ENCODE measurements at places on chromosomes 3 and 15.

GRCh38 chr3:140341817-140342403, 336.0 kb upstream of the TRIM42 start:
- DNase-seq: no peak

DNA sequence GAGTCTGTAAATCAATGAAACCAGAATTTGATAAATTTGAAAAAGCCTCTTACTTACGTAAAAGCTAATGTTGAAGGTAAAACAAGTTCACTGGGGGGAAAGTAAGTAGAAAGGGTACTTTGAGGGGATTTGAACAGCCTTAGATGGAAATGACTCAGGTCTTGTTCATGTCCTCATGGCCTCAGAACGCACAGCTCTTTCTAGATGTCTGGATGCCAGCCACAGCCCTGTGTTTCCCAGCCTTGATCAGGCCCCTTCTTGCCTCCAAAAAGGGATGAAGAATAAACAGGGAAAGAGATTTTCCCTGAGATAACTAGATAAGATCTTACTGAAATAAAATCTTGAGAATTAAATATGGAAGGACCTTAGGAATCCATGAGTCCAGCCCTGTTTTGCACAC, 237.1 kb upstream of the GOLGA6L4 start:
- DNase-seq: no peak

DNA sequence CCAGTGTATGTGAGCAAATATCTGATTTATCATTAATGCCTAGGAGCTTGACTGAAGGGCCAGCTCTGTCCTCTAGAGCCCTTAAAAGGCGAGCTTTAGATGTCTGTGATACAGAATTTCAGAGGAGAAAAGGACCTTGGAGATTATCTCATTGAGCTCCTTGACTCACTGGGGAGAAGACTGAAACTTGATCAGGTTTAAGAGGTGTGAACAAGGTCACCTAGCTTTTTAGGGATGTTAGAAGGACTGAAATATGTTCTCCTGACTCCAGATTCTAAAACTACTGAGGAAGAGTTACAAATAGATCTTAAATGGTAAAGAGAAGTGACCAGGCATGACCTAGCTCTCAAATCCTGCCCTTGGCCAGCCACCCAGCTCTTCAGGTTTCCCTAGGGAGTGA, 193.7 kb upstream of the BHLHE40 start:
- DNase-seq: no peak

DNA sequence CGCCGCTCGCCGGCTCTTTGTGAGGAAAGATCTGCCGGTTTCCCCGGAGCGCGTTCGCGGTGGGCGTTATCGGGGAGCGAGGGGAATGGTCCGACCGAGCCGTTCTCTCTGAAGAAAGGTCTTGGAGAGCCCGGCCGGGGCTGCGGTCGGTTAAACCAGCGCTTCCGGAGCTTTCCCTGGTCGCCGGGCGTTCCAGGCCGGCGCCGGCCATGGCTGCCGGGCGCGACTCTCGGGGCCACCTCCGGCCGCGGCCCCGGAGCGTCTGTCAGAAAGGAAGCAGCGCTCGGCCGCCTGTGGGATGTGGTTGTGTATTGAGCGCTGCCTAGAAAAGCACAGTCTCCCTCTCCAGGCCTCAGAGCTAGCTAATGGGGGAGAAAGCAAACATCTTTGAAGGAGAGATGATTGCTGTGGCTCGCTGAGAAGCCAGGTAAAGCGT, 731 bp downstream of the FYTTD1 start:
- peak; percentile 54 for DNase-seq

GRCh38 chr15:40986820-40987219, 33.5 kb downstream of the CHAC1 start:
- no peak for DNase-seq

GRCh38 chr3:24565656-24566055, 71.0 kb upstream of the THRB start:
- no peak for DNase-seq

GRCh38 chr15:90451053-90451850, 63.2 kb downstream of the IQGAP1 start:
- DNase-seq: no peak

GRCh38 chr3:177335728-177336127, 138.4 kb upstream of the TBL1XR1 start:
- DNase-seq: no peak

DNA sequence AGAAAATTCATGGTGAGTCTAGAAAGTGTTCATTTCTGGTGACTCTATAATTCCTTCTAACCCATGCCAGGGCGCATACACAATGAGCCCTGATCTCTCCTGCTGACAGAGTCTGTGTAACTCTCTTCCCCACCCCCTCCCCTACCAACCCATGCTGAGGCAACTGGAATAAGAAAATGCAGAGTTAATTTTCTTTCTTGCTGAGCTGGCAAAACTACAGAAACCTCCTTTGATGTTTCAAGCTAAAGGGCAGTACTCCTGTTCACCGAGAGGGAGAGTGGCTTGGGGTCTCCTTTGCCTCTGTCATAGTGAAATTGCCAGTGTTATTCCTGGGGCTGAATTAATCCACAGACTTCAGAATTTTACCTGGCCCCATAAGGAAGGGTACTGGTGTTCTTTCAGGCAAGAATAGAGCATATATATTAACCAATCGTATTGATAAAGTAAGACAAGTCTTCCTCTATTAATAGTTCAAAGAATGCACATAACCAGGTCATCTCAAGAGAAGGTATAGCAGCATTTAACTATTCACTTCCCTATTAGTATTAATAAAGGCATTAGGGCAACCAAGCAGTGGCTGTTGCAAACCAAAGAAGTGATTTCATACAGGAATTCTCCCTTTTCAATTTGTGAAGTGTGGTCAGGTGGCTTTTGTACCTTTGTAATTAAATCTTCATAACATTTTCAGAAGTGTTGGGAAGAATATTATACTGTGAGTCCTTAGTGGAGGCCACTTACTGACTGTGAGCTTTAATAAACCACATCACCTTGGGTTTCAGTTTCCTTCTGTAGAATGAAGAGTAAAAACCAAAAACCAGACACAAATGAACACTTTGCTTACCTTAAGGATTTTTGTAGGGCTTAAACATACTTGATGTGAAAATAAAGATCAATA, 4.1 kb downstream of the GAP43 start:
- DNase-seq: no peak

GRCh38 chr3:138187296-138188012, at the start of gene ARMC8:
TSS of gene ARMC8 (plus strand) at chr3:138187301. CDS start at chr3:138187555, 254 bp downstream.
- DNase-seq: peak; percentile 87

DNA sequence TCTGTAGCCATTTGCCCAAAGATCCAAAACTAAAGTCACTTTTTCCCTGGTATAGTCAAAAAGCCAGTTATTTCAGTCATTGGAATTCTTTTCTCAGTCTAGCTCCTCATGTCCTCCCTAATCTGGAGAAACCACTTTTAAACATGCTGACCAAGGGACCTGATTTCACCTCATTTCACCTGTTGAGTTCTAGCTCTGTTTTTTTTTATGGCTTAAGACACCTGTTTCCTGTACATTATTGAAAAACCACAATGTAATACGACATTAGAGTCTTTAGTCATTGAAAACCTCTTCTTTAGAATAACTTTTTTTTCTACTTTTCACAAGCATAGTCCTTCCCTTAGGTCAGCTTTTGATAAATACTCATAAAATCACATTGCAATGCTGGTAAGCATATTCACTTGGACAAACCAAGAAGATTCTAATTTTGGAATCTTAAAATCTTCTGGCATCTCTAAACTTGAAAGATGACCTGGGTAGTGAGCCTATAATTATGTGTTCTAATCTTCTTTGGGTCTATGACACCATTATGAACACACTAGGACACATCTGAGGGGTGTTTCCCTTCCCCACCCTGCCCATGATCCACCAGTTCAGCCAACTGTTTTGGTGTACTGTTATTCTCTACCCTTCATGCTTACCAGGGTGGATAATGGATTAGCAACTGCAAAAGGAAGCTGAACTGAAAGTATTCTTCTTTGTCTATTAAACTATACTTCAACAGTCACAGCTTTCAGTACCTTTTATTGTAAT, 103.5 kb upstream of the FXR1 start:
- no peak for DNase-seq

- no peak for DNase-seq
Observed at GRCh38 chr3:36461597-36461996, 81.3 kb downstream of the STAC start.

GRCh38 chr3:106086038-106086437, 217.2 kb upstream of the CBLB start:
- DNase-seq: no peak

GRCh38 chr3:127959873-127960272, 44.8 kb downstream of the KBTBD12 start:
- DNase-seq: no peak

- DNase-seq: peak; percentile 24
Observed at GRCh38 chr3:180017846-180018245, 18.9 kb downstream of the PEX5L start.

DNA sequence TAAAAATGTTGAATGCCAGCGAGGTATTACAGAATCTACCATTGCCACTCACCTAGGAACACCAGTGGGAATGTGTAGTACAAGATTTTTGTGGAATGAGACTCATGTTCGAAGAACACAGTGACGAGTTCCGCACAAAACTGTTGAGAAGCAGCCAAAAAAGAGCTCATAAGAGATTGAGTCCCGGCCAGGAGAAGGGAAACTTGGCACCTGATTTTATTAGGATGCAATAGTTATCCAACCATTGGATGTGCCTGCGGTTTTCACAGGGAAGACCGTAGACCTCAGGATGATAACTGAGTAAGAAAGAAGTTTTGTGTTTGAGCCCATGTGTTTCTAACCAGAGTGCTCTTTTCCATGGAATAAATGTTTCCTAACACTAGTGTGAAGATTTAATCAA, 88.9 kb downstream of the PTPRG start:
- no peak for DNase-seq

GRCh38 chr15:99123713-99124451, 19.0 kb downstream of the SYNM start:
- peak; percentile 81 for DNase-seq

DNA sequence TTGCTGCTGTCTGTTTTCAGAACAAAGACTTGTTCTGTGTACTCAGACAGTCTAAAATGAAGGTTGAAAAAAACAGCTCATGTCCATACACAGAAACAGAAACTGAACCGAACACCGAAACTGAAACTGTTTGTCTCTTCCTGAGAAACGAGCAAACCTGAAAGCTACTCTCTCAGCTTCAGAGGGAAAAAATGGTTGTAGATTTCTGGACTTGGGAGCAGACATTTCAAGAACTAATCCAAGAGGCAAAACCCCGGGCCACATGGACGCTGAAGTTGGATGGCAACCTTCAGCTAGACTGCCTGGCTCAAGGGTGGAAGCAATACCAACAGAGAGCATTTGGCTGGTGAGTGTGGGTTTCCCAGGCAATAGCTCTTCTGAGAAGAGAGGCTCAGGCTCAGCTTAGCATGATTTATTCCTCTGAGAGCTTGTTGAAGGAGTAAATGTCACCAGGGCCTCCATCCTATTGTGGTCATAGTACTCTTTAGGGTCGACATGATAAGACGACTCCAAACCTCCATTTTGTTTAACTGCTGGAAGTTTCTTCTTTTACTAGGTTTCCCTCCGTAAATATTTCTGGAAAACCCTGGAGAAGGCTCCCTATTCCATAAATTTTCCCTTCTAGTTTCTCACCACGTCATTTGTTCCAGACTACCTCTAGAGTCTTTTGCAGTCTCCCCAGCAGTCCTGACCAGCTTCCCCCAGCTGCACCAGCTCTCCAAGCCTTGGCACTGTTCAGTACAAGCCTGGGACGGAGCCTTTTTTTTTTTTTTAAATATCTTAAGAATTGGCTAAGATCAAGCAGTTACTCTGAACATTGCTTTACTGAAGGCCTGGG, at the start of gene RTP4:
Gene RTP4 (plus strand): TSS at position 135 of the 838 bp plus-strand sequence. CDS start 57 bp downstream, at position 192.
- peak; percentile 47 for DNase-seq

DNA sequence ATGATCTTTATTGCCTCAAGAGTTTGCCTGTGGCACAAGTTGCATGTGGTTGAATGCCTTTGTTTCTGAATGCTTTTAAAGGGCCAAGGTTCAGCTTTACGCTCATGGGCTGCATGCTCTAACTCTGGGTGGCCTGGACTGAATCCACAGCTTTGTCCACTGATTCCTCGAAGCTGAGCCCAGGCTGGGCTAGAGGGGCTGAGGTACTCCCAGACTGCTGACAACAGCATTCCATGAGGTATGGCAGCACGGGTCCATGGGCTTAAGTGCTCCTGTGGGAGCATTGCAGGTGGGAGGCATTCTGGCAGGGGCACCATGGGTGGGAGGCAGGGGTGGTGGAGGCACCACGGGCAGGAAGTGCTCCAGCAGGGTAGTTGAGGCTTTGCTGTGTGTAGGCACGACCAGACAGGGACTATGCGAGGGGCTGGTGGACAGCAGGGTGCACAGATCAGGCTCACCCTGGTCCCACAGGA, 61.6 kb downstream of the GLCE start:
- DNase-seq: no peak

GRCh38 chr15:28096411-28096669, 2.8 kb downstream of the OCA2 start:
- no peak for DNase-seq

- no peak for DNase-seq
Observed at GRCh38 chr15:47551546-47551945, 165.8 kb upstream of the SEMA6D start.

DNA sequence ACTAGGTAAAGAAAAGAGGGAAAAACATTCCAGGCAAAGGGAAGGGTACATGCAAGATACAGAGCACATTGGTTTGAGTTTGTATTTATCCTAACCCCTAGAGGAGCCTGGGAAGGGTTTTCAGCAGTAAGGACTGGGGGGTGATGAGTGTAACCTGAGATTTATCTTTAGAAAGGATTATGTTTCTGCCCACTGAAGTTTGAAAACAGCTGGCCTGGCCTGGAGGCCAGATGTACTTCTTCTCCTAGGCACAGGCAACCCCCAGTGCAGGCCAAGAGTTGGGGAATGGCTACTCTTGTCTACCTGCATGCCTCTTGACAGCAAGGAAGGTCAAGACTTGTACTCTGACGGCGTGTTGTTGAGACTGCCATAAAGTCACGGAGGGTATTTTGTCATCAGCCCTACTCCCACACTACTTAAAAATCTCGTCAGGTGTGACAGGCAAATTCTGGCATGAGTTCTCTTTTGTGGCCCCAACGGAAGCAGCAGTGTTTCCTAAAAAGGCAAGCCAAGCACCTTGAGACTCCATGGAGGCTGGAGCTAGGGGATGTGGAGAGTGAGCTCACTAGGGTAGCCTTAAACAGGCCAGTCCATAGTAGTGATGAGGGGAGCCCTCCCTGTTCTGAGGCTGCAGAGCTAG, 241.5 kb upstream of the WNT5A start:
- no peak for DNase-seq

DNA sequence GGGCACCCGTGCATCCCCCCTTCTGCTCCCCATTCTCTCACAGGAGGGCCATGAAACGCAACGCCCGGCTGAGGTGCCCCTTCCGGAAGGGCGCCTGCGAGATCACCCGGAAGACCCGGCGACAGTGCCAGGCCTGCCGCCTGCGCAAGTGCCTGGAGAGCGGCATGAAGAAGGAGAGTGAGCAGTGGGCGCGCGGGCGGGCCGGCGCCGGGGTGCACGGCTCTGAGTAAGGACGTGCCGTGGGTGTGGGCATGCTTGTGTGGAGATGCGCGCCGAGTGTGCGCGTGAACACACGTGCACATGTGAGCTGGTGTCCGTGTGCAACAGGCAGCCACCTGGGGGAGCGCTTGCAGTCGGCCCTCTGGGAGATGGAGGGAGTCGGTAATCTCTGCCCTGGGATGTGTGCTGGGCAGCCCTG, 28.1 kb downstream of the NR1I2 start:
- DNase-seq: no peak

DNA sequence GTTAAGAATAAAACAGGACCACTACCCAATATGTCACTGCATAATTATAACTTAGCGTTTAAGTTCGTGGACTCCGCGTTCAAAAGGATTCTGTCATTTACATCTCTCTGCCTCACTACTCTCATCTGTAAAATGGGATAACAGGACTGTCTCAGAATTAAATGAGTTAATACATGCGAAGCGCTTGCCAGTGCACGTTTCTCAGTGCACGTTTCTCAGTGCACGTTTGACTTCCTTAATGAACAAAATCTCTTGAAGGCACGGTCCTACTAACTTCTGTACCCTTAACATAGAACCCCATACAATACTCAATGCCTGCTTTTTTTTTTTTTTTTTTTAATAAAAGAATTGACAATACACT, 499 bp downstream of the RABL3 start:
- DNase-seq: no peak

Measured in hippocampal formation (tissue), 2 donors.